ENCODE measurements at places on chromosomes 6 and 20.
A peak's percentile ranks its signal among the peaks of the same experiment; 100 is the strongest.

DNA sequence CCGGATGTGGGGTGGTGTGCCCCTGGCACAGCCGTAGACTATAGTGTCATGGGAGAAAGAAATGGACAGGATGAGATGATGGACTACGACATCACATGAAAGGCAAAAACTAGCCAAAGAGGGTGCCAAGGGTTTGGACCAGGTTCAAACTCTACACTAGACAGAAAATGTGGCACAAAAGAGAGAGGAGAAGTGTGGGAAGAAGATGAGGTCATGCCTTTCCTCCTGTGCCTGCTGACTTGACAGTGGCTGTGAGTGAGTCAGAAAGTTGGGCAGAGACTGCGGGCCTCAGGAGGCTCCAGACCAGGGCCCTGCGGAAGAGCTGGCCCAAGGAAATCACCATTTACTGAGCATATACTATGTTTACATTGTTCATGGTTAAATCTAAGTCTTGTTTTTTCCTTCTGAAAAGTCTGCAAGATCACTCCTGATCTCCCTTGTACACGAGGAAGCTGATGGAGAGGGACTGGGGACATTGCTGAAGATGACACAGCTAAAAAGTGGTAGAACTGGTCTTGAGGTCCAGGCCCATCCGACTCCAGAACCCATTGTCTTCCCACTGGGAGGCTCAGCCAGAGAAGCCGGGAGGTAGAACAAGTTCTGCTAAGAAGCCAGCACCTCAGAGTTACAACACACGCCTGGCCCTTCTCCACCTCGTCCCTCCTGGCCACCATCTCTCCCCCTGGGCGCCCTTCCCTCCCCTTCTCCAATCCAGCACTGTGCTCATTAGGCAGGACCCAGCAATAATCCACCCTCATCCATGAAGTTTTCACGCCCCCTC lies 35.6 kb downstream of the CNKSR3 start:
- peak; percentile 66 for DNase-seq

- no peak for DNase-seq
These were observed 21.6 kb downstream of the HMGN3 start for GRCh38 chr6:79212859-79213258.

- no peak for DNase-seq
These were observed 636 bp downstream of the SUPT3H start for GRCh38 chr6:45377043-45377553.

GRCh38 chr6:34272013-34272926 lies 23.5 kb upstream of the SMIM29 start:
- DNase-seq = no peak

DNA sequence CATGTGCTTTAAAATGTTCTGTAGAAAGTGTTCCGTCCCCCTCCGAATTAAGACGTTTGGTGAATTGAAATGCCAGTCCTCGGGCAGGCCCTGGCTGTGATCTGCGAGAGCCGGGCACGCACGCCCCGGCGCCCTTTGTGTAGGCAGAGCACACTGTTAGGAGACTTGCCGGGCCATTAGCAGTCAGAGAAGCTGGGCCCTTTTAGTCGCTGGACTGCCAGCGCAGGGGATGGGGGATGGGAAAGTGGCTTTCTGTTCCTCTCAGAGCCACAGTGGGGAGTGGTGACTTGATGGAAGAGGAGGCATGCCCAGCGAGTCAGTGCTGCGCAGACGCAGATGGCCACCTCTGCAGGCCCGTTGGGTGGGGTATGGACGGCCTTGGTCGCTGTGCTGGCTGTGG lies 2.2 kb downstream of the PPP1R3G start:
- DNase-seq = no peak
